Mononuclear cell (primary cell): ENCODE measurements at places on chromosomes 7 and 10. TPM values are rescaled to one million over a fixed set of nuclear protein-coding genes. Genes with fewer than 3 reads are reported as not detected.

Gene SPDYE16
- total RNA-seq, result 0.10 TPM

Gene NPY4R
- total RNA-seq, result not detected

Gene CTAGE15
- 1.2 TPM for total RNA-seq

Gene CAMK1D
- total RNA-seq, result 11.0 TPM

Gene CUZD1
- total RNA-seq, result 0.42 TPM

Gene FGFR2
- not detected for total RNA-seq

Gene SPDYE5
- not detected for total RNA-seq

Gene ITGB8
- 11.3 TPM for total RNA-seq

Gene PDZD7
- 0.21 TPM for total RNA-seq

Gene DENND2A
- not detected for total RNA-seq

Gene CNPY1
- not detected for total RNA-seq

Gene ANKRD22
- 0.31 TPM for total RNA-seq

Gene GALNT17
- not detected for total RNA-seq

Gene IL15RA
- 5.1 TPM for total RNA-seq

Gene NT5C3A
- 122 TPM for total RNA-seq

Gene GLCCI1
- 12.0 TPM for total RNA-seq

Gene SUN3
- total RNA-seq, result 0.10 TPM

Gene ZNF365
- 1.5 TPM for total RNA-seq

Gene BET1
- total RNA-seq, result 16.2 TPM

Gene ATOH7
- total RNA-seq, result not detected

Gene NUTM2D
- total RNA-seq, result 2.3 TPM

Gene RAB19
- total RNA-seq, result 1.5 TPM

Gene AFAP1L2
- total RNA-seq, result 0.94 TPM

Gene AKR1C3
- total RNA-seq, result 6.3 TPM

Gene CXCL12
- under 0.01 TPM for total RNA-seq

Gene CEP55
- 0.42 TPM for total RNA-seq

Gene IQUB
- 0.52 TPM for total RNA-seq

Gene FKBP6
- not detected for total RNA-seq

Gene BMPER
- total RNA-seq, result 0.21 TPM

Gene CDH23
- total RNA-seq, result 5.0 TPM

Gene PDGFA
- total RNA-seq, result 6.1 TPM

Gene NEUROD6
- total RNA-seq, result not detected

Gene GPNMB
- total RNA-seq, result 1.5 TPM

Gene PITX3
- not detected for total RNA-seq

Gene PNLIPRP2
- total RNA-seq, result not detected

Gene CYP2C8
- 0.10 TPM for total RNA-seq

Gene PNLIPRP1
- not detected for total RNA-seq

Gene AKR1C4
- 0.21 TPM for total RNA-seq

Gene SNX10
- total RNA-seq, result 70.1 TPM

Gene ANKRD30A
- not detected for total RNA-seq
